ENCODE measurements at places on chromosomes 7 and 10. TPM values are rescaled to one million over a fixed set of nuclear protein-coding genes. Genes with fewer than 3 reads are reported as not detected.

GRCh38 chr10:104374591-104374990 is 21.0 kb downstream of the CFAP58 start:
- peaks cover 55% of the 10 kb centered on the region for H3K27me3 ChIP-seq
- DNase-seq = no peak
- H3K36me3 ChIP-seq = no peaks in the 10 kb centered on the region
- no peak overlapping the region for H3K27ac ChIP-seq
- H3K4me3 ChIP-seq = no peak overlapping the region

DNA sequence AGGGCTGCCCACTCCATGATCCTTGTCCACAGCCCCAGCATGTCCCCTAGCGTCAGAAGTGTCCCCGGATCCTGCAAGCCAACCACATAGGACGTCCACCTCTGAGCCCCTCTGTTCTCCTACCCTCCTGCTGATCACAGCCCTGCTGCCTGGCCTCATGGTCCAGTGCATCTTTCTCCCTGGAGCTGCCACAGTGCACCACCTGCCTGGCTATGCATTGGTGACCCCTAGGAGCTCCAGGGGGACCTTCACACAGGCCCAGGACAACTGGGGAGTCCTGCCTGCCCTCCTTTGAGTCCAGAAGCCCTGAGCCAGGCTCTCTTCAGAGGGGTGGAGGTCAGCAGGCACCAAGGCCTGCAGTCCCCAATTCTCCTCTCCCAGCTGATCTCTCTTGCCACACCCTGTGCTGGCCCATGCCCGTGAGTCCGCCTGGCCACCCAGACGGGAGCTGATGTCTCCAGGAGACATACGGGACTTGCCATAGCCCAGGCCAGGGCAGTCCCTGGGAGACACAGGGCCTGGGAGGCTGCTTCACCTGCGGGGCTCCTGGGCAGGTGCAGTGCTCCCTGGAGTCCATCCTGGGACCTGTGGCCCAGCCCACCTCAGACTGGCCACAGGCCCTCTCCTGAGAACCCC is 77.4 kb upstream of the RET start:
- H3K27ac ChIP-seq = no peak overlapping the region
- DNase-seq = no peak
- no peak overlapping the region for H3K4me3 ChIP-seq
- H3K36me3 ChIP-seq = no peaks in the 10 kb centered on the region

- no peak overlapping the region for H3K4me3 ChIP-seq
- H3K4me1 ChIP-seq = no peaks in the 10 kb centered on the region
- peaks cover 27% of the 10 kb centered on the region for H3K27me3 ChIP-seq
- no peak overlapping the region for H3K27ac ChIP-seq
Measured at GRCh38 chr10:59362959-59363381, 621 bp upstream of the FAM13C start.

DNA sequence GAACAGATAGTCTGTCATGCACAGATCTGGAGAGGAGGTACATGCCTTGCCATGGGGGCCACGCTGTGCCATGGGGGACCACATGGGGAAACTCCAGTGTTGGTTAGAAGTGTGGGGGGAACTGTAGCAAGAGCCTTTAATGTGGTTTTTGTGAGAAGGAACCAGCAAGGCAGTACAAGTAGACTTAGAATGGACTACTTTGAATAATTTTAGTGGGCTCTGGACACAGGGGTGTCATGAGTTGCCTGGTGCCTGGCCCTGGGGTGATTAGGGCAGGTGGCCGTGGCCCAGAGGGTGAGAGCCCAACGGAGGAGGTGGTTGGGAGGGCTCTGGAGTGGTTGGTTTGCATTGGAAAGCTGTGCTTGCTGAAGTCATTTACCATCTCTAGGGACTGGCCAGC is 77.2 kb downstream of the CXCL12 start:
- H3K4me3 ChIP-seq = no peak overlapping the region
- peaks cover 10% of the 10 kb centered on the region for H3K4me1 ChIP-seq
- no peak for DNase-seq
- peaks cover 11% of the 10 kb centered on the region for H3K27me3 ChIP-seq
- H3K27ac ChIP-seq = no peak overlapping the region
- no peaks in the 10 kb centered on the region for H3K36me3 ChIP-seq

GRCh38 chr7:30771174-30771879 is at the start of gene MINDY4:
MINDY4 (plus strand) TSS chr7:30771417; CDS start chr7:30771494, 77 bp downstream.
- H3K36me3 ChIP-seq = peaks cover 2% of the 10 kb centered on the region
- peaks cover 6% of the 10 kb centered on the region for H3K4me1 ChIP-seq
- H3K4me3 ChIP-seq = peak within 1 kb of the TSS; percentile 76
- H3K27ac ChIP-seq = peak within 1 kb of the TSS; percentile 71
- DNase-seq = peak; percentile 82

DNA sequence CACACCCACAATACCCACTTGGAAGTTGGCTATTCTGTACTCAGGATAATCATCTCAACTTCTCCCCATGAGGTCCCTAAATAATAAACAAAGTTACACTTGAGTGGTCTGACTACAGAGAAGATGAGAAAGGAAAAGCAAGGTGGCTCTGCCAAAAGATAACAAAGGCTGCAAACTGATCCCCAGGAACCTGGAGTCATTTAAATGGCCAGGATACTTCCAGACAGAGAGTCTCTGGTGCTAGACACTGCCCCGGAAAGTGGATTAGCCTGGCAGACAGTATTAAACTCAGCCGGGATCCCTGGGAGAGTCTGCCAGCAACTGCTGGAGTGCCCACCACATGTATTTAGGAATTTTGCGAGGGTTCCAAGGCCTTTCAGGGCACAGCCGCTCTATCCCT is 93.7 kb downstream of the DGKI start:
- H3K27ac ChIP-seq = no peak overlapping the region
- no peaks in the 10 kb centered on the region for H3K4me1 ChIP-seq
- no peaks in the 10 kb centered on the region for H3K36me3 ChIP-seq
- H3K27me3 ChIP-seq = peaks cover 16% of the 10 kb centered on the region
- no peak for DNase-seq

GRCh38 chr7:7438851-7439250 is 96.8 kb downstream of the COL28A1 start:
- H3K36me3 ChIP-seq = no peaks in the 10 kb centered on the region
- peaks cover 6% of the 10 kb centered on the region for H3K27me3 ChIP-seq
- H3K27ac ChIP-seq = no peak overlapping the region
- no peak overlapping the region for H3K4me3 ChIP-seq

GRCh38 chr7:14839307-14839706 is 63.2 kb downstream of the DGKB start:
- H3K4me1 ChIP-seq = peaks cover 5% of the 10 kb centered on the region
- no peaks in the 10 kb centered on the region for H3K36me3 ChIP-seq
- no peak for DNase-seq

GRCh38 chr7:101465131-101465530 is 102.5 kb downstream of the COL26A1 start:
- peaks cover 2% of the 10 kb centered on the region for H3K27me3 ChIP-seq
- H3K4me1 ChIP-seq = peaks cover 10% of the 10 kb centered on the region
- H3K27ac ChIP-seq = peak overlapping the region; percentile 32
- no peak for DNase-seq

GRCh38 chr10:116826803-116827202 is 22.5 kb upstream of the ENO4 start:
- H3K36me3 ChIP-seq = no peaks in the 10 kb centered on the region
- no peak overlapping the region for H3K4me3 ChIP-seq
- no peaks in the 10 kb centered on the region for H3K4me1 ChIP-seq

DNA sequence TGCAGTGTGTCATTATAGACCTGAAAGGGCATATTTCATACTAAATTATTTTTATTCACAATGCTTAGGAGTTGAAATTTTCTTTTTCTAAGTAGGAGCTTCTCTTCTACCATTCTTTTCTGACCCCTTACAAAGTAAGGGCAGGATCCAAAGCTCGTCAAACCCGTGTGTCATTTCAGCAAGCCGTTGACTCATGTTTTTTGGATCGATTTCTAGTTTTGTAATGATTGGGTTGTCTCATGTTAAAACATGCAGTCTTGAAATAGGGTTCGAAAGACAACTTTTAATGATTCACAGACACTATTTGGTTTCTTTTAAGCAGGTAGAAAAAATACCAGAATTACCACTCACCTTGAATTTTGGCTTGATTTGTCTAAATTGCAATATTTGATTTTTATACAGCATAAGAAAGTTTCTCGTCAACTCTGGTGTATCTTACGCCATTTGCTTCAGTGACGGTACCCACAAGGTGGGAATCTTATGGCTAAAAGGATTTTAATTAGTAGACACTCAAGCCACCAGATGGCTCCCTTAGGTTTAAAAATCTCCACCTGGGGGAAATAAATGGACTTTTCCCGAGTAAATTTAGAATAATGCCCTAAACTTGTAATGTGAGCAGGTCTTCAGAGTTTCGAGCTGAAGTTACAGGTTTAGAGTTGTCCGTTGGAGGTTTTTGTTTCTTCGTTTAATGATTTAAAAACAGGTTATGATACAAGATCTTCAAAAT is 283.4 kb downstream of the CCDC3 start:
- H3K4me1 ChIP-seq = peaks cover 5% of the 10 kb centered on the region
- no peak overlapping the region for H3K27ac ChIP-seq
- H3K27me3 ChIP-seq = no peaks in the 10 kb centered on the region
- no peak overlapping the region for H3K4me3 ChIP-seq
- no peak for DNase-seq

GRCh38 chr7:109284943-109285342 is 715.3 kb downstream of the DNAJB9 start:
- DNase-seq = no peak
- no peak overlapping the region for H3K4me3 ChIP-seq
- H3K27me3 ChIP-seq = no peaks in the 10 kb centered on the region

DNA sequence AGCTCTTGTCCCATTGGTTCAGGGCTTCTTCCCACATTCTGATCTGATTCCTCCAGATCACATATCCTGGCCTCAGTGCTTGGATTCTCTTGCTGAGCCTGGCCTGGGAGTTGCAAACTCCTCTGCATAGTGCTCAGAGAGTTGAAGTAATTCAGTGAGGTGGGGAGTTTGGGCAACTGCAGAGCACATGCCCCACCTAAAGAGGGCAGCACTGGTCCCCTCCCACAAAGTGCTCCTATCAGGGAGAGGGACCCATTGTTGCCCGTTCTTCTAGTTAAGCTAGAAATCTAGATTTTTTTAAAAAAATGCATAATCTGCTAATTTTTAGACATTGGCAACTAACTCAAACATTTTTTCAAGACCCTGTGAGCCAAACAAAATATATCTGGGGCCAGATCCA is 45.1 kb downstream of the CHN2 start:
- H3K27me3 ChIP-seq = peaks cover 9% of the 10 kb centered on the region
- peaks cover 2% of the 10 kb centered on the region for H3K36me3 ChIP-seq
- no peak overlapping the region for H3K27ac ChIP-seq
- peaks cover 17% of the 10 kb centered on the region for H3K4me1 ChIP-seq
- H3K4me3 ChIP-seq = no peak overlapping the region
- peak; percentile 48 for DNase-seq

- H3K4me1 ChIP-seq = no peaks in the 10 kb centered on the region
- no peaks in the 10 kb centered on the region for H3K36me3 ChIP-seq
- peaks cover 4% of the 10 kb centered on the region for H3K27me3 ChIP-seq
- no peak for DNase-seq
Measured at GRCh38 chr7:128381161-128381821, 19.8 kb upstream of the PRRT4 start.

DNA sequence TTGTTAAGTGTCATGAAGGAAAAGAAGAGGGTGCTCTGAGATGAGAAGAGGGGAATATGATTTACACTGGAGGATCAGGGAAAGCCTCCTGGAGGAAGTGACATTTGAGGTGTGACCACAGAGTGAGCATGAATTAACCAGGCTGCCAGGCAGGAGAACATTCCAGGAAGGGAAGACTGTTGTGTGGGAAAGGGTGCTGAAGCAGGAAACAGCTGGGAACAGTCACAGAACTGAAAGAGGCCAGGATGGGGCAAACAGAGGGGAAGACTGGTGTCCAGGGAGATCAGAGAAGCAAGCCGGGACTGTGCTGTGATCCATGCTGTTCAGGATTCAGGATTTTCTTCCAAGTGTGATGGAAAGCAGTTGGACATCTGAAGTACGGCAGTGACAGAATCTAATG is 14.9 kb downstream of the HIPK2 start:
- DNase-seq = peak; percentile 23
- peaks cover 30% of the 10 kb centered on the region for H3K4me1 ChIP-seq
- H3K4me3 ChIP-seq = no peak overlapping the region
- no peak overlapping the region for H3K27ac ChIP-seq

- H3K27me3 ChIP-seq = no peaks in the 10 kb centered on the region
- no peak for DNase-seq
- peaks cover 2% of the 10 kb centered on the region for H3K36me3 ChIP-seq
Measured at GRCh38 chr7:33248671-33249070, 119.3 kb downstream of the BBS9 start.

DNA sequence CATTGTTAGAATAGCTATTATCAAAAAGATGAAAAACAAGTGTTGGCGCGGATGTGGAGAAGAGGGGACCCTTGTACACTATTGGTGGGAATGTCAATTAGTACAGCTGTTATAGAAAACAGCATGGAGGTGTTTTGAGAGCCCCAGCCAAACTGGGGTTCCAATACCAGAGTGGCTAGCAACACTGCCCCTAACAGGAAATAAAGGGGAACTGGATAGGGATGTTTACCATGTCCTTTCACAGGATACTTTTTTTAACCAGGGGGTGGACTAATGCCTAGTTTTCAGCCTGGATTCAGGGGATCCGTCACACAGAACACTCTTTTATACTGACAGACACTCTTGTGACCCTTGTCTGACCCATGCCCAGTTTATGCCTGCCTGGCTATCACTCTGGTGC is 6.9 kb upstream of the GSTK1 start:
- H3K4me3 ChIP-seq = no peak overlapping the region
- no peak for DNase-seq
- no peaks in the 10 kb centered on the region for H3K27me3 ChIP-seq
- peaks cover 69% of the 10 kb centered on the region for H3K4me1 ChIP-seq

DNA sequence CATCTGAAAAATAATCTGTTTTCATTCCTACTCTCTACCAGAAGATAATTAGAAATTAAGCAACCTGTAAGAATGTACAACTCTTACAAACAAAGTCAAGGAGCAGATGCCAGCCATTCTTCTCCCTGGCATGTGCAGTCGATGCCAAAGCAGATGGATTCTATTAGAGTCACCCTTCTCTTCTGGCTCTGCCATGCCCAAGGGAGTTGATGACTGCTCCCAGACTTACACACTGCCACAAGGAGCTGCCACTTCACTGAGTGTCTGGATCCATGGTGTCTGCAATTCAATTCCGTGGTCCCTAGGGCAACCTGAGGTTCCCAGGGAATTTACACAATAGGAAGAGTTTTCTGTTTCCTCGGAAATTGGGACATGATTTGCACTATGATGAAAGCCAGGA is 89.1 kb upstream of the IFRD1 start:
- DNase-seq = no peak
- no peak overlapping the region for H3K27ac ChIP-seq
- H3K36me3 ChIP-seq = no peaks in the 10 kb centered on the region
- H3K27me3 ChIP-seq = no peaks in the 10 kb centered on the region
- H3K4me3 ChIP-seq = no peak overlapping the region

LIPN gene
- total RNA-seq = not detected

SEMA3C gene
- total RNA-seq = not detected

PAPSS2 gene
- total RNA-seq = 0.07 TPM

MGAM2 gene
- not detected for total RNA-seq

CD36 gene
- not detected for total RNA-seq

MPP7 gene
- 3.7 TPM for total RNA-seq

ANXA8L1 gene
- total RNA-seq = 1.1 TPM

Data from activated CD8-positive, alpha-beta memory T cell treated with anti-CD3 and anti-CD28 coated beads, Interleukin-2, amount 10 ng/mL, durations not matched to agents 7 days and 5 days (primary cell).